NCI-H446 (cell line): ENCODE measurements at places on chromosomes 11 and 22.

GRCh38 chr22:44710474-44711240 lies 8.7 kb downstream of the PRR5 start:
- DNase-seq: no peak

- no peak for DNase-seq
Observed at GRCh38 chr11:77435972-77436371, 37.9 kb downstream of the PAK1 start.

- DNase-seq: no peak
Observed at GRCh38 chr11:126891556-126892217, 108.9 kb downstream of the KIRREL3 start.

GRCh38 chr22:17912945-17913721 lies 111.2 kb downstream of the MICAL3 start:
- no peak for DNase-seq

DNA sequence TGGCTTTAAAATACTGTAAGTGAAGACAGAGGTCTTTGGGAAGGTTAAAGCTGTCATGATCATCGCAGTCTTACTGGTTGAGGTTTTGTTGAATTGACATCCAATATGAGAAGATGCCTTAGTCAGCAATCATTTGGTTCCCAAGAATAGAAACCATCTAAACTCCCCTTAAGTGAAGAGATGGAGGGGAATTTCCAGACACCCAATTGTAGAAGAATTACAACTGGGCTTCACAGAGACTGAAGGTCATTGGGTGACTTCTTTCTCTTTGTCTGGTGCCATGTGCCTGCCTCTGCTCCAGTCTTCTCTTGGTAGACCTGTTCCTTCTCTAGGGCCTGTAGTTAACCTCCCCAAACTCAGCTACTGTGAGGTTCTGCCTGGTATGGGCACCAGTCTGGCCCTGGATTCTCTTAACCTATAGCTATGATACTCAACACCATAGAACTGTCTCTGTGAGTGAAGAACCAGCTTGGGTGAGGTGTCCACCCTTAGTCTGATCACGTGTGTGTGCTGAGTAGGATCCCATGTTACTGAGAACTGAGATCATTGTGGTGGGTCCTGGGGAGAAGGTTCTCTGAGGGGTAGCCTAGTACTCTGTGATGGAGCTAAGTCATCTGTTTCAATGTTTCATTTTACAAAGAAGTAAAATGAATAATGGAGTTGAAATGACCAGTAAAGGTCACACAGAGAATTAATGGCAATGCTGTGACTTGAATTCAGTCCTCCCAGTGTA lies 182.5 kb downstream of the CSNK2A3 start:
- no peak for DNase-seq

DNA sequence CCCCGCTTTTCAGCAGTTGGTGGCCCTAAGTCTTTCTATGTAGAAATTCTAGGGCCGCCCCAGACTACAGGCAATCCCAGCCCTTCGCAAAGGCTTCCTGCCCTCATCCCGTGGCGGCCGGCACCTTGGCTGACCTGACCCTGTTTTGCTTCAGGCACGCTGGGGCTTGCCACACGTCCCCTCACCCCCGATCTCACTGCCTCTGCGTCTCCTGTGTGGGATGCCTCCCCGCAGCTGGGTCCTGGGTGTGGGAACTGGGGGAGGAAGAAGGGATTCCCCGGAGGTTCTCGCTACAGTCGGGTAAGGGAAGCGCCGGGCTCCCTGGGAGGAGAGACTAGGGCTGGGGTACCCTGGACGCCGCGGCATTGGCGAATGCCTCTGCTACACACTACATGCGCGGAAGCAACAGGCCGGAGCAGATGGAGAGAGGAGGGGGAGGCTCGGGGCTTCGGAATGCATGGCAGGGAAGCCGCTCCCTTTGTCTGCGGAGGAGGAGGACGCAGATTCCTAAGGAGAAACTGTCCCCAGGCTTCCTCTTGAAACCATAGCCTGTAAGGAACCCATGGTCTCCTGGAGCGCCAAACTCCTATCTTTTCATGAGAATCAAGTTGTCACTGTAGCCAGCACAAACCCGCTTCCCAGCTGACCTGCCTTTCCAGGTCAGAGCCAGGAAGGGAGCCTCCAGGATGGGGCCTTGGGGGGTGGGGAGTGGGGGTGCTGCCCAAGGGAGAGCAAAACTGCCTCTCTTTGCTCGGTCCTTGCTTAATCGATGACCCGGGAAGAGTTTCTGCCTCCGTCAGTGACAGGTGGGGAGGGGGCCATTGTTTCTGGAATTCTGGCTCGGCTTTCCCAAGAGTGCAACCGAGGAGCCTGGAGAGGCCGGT lies 1.4 kb downstream of the DTX4 start:
- no peak for DNase-seq

DNA sequence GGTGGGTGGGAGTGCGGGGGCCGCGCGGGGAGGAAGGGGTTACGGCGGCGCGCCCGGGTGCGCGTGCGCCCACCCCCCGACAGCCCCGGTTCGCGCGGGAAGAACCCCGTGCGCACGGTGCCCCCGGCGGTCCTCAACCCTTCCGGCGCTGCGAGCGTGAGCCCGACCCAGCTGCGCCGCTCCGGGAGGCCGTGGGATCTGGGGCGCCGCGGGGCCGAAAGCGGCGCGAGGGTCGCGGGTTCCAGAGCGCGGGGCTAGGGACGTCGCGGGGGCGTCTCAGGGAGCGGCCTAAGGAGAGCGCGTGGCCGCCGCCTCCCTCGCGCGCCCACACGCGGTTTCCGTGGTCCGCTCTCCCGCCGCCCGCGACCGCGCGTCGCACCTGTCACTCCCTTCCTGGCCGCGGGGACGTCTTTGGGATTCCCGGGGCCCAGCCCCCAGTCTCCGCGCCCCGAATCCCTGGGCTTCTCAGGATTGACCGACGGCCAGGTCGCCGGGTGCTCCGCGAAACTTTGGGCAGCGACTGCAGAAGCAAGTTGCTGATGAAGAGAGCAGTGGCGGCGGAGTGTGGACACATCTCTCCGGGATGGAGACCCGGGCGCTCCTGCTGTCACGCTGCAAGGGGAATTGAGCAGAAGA lies 582 bp downstream of the SREBF2 start:
- no peak for DNase-seq
